ENCODE measurements at places on chromosomes 12 and 14.

- no peak for DNase-seq
These were observed 5.5 kb upstream of the ITPK1 start for GRCh38 chr14:93121030-93121834.

DNA sequence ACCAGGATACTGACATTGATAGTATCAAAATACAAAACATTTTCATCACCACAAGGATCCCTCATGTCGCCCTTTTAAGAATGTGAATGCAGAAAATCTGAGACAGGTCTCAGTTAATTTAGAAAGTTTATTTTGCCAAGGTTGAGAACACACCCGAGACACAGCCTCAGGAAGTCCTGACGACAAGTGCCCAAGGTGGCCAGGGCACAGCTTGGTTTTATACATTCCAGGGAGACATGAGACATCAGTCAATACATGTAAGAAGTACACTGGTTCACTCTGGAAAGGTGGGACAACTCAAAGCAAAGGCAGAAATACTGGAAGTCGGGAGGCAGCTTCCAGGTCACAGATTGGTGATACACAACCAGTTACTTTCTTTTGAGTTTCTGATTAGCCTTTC, 235.2 kb upstream of the KRR1 start:
- no peak for DNase-seq

- DNase-seq = no peak
These were observed 117.5 kb downstream of the UNC79 start for GRCh38 chr14:93548102-93548843.

DNA sequence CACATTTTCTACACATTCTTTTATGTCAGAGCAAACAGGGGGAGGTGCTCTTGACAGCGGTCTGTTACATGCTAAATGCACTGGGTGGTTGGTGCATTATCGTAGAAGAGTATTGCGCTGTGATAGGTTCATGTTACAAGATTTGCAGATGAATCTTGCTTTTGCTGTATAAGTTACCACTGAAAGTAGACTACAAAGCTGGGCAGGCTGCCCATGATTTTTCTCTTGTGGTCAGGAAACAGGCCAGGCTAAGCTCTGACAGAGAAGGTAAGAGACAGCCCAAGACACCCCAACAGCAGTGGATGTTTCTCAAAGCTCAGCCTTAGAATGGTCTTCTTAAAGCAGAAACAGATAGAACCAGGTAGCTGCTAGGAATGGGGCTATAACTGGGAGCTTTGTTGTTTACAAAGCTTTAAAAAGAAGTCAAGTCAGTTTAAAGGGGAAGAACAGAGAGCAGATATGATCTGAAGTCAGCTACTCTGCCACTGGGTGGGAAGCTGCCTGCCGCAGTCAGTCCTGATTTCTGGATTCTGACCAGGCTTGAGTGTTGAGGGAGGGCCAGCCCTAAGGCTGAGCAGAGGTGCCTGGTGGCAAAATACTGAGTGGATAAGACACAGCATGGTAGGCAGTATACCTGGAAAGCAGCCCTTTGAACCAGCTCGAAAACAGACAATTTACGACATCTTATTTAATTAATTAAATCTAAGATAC, 9.4 kb downstream of the KCNA1 start:
- DNase-seq = no peak

- DNase-seq = no peak
These were observed 19.9 kb upstream of the MLXIP start for GRCh38 chr12:122058549-122059149.

- DNase-seq = no peak
These were observed 12.8 kb downstream of the CFAP73 start for GRCh38 chr12:113162102-113163029.

All from SIG-M5 (cell line).